ENCODE measurements at places on chromosomes 7 and 10.

DNA sequence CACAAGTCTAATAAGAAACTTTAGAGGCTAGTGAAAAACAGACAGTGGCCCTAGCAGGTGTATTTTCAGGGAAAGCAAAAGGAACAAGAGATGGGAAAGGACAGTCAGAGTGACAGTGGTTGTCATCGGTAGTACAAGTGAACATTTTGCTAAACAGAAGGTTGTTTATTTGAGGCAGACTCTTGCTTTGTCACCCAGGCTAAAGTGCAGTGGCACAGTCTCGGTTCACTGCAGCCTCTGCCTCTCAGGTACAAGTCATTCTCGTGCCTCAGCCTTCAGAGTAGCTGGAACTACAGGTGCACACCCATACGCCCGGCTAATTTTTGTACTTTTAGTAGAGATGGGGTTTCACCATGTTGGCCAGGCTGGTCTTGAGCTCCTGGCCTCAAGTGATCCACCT is 195.8 kb downstream of the RELN start:
- DNase-seq = no peak

GRCh38 chr7:67696878-67697277 is 700.2 kb downstream of the TYW1 start:
- DNase-seq = no peak

DNA sequence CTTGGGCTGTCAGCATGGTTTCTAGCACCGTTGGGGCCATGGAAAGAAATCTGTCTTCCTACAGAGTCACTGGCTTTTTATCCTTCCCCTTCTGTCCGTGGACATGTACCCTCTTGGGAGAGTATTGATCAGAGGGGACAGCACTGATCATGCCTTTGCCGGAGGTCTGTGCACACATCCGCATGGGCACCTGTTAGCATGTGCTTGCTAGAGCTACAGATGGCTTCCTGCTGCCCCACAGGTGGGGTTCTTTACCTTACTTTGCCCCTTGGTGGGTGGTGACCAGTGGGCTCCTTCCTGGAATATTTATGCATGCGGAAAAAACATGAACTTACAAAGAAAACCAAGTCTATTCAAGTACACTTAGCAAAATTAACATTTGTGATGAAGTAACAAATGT is 24.9 kb downstream of the RPS24 start:
- no peak for DNase-seq

DNA sequence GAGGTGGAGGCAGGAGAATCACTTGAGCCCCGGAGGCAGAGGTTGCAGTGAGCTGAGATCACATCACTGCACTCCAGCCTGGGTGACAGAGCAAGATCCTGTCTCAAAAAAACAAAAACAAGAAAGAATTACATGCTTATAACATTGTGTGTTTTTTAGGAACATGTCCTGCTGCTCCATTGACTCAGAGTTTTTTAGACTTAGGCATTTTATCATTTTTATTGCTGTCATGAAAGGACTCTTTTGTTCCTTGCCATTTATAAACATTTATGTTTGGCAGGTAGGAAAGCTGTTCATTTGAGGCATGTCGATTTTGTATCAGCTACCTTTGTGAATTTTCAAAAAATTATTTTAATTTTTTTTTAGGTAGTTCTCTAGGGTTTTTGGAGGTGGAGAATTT is 20.3 kb downstream of the COL26A1 start:
- DNase-seq = no peak

DNA sequence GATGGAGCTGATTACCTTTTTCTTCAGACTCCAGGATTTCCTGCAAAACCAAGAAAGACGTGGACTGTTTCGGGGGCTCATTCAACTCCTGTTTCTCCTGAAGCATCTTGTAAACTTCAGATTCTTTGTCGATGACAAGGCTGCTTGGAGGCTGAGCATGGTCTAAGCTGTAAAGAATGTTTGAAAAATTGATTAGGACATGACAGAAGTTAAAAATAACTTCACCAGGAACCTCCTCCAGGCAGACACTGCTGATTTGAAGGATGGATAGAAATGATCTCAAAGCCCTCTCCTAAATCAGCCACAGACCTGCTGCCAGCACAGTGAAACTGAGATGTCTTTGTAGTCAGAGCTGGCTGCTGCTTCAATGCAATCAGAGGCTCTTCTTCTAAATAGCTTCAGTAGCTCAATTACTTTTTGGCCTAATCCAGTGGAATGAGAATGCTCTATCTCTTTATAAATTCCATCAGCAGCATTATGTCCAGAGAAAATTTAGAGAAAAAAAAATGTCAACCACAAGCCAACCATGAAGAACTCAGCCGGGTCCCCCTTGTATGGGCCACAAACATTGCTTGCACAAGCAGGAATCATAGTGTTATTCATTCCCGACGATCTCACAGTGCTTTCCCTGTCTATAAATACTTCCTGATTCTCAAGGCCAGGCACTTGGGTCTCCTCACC is 43.5 kb downstream of the PDLIM1 start:
- DNase-seq = no peak

GRCh38 chr10:29969255-29970011 is 90.0 kb downstream of the JCAD start:
- no peak for DNase-seq

DNA sequence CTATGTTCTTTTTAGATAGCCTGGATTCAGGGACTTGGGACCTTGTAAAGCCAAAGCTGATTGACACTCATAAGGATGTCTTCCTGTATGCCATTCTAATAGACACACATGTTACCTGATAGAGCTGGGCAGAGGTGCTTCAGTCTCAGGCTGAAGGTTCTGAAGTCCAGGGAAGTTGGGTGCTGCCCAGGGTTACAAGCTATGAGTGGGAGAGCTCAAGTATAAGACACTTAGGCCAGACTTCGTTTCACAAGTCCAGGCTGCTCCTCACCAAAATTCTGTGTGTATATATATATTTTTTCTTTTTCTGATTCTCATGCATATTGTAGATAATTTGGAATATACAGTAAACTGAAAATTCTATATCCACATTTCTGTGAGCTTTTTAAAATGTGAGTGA is 144.2 kb downstream of the HDAC9 start:
- no peak for DNase-seq

DNA sequence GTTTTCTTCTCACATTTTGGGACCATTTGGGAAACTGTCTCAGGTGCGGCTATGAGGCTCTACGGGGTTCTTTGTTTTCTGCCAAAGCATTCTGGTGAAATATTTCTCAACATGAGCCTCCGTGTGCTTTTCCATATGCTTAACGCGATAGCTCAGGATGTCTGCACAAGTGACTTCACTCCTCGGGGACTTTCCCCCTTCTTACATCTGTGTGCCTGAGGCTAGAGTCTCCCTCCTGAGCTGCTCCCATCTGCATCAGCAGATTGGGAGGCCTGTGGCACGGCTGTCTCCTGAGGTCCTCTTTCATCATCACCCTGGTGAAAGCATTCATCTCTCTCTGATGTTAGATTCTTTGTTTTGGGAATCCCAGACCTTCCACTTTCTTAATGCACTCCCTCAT is 1190.9 kb downstream of the TYW1 start:
- DNase-seq = no peak

- DNase-seq = no peak
These were observed 92.3 kb downstream of the MAGI2 start for GRCh38 chr7:79361214-79361613.

DNA sequence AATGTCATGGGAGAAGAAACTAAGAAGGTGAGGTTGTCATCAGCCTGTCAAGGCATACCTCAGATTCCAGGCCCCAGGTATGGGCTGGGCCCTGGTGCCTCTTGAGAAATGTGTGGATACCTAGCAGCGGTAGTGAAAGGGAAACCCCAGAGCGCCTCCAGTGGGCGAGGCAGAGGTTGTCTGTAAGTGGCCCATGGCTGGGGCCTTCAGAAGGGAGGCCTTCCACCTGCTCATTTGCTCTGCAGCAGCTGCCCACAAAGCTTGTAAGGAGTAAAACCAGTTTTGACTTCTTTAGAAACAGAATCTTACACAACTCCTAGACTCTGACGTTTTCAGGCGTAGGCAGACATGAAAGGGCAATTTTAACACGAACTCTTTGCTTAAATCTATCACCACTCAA is 509.9 kb downstream of the PARD3 start:
- no peak for DNase-seq

DNA sequence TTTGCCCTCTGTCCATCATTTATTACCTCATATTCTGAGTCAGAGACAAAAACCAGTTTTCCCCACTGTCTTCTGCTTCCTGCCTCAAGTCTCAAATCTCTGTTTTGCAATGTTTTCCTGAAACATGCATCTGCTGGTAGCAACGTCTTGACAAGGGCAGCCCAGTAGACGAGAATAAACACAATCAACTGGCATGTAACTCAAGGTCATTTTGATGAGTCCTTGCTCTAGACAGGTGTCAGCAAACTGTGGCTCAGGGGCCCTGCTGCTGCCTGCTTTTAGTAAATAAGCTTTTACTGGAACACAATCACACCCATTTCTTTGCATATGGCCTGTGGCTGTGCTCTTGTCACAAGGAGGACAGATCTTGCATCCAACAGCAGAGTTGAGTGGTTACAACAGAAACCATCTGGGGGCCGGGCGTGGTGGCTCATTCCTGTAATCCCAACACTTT is 59.8 kb downstream of the ITIH5 start:
- DNase-seq = no peak

GRCh38 chr10:132953428-132953827 is 11.1 kb upstream of the CFAP46 start:
- DNase-seq = no peak

DNA sequence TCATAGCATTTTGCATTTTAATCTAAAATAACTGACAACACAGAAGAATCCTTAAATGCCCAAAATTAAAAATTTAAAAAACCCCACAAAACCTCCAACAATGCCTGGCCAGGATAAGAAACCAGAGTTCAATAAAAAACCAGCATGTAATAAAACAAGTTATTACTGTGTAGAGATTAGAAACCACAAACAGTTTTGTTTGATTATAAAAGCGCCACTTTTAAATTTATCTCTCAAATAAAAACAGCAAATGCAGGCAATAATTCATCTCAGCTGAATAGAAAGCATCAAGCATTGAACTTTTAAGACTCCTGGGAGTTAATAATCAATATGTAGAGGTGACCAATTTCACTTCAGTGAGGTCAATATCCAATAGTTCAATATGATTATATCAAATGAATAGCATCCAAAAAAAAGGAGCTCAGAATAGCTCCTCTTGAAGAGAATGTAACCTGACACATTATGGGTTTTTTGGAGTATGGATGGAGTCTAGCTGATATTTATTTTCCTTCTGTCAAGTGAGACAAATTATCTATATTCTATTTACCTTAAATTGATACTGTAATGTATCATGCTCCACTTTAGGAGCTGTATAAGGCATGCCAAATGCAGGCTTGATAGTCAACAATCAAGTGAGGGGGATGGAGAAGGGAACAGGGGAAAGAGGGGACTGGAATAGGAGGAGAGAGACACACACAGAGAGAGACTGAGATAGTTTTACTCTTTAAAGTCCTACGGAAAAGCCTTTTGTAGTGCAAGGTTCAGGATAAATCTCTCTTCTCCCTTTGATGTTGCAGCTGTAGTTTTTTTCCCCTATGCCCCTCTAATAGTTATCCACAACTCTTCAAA is 130.9 kb downstream of the RSU1 start:
- no peak for DNase-seq

DNA sequence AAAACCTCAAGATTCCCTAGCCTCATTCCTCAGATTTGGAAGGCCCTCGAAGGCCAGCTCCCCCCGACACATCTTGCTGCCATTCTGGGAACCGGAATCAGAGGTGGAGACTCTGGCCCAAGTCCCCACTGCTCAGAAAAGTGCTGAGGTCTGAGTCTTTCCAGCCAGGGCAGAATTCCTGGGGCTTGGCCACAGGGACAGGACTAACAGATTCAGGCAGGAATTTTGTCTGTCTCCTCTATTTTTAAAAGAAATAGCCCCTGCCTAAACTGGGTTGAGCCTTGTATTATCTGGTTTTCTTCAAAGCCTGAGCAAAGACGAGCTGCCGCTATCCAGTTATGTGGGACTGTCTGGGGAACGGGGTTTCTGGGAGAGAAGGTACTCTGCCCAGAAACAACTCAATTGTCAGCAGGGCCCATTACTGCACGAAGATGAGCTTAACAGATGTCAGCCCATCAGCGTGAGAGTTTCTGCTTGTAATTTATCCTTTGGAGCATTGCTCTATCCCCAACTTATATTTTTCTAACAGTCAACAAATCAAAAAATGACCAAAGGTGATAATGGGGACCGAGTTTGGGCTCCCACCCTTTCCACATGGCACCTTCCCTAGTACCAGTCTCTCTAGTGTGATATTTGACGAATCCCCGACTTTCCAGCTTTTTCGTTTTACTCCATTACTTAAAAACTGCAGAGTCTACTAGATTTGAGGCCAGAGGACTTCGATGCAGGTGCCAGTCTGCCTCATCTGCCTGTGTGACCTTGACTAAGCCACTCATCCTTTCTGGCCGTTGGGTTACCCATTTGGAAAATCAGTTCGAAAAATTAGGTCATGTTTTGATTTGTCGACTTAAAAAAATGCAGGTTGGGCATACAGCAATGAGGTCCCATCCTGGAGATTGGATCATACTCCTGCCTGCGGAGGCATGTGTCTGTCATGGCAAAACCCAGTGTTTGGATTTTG is 110.9 kb downstream of the WDR11 start:
- DNase-seq = no peak

- no peak for DNase-seq
These were observed 184.2 kb downstream of the STK31 start for GRCh38 chr7:23893942-23894891.

DNA sequence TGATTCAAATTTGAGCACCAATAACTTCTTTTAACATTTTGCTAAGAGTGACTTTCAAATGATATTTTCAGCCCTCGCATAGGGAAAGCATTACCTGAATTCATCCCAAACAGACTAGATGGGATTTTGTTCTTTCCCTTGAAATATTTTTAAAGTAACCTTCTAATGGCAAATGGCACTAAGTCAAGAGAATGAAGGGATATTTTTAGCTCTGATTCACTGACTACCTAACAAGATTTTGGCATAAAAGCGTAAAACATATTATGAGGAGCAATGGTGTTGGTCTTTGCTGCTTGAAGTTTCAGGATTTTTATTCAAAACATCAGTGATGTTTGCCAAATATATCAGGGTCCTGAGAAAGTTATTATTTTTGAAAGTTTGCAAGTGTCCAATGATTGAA is 290.3 kb downstream of the CDK14 start:
- DNase-seq = no peak

DNA sequence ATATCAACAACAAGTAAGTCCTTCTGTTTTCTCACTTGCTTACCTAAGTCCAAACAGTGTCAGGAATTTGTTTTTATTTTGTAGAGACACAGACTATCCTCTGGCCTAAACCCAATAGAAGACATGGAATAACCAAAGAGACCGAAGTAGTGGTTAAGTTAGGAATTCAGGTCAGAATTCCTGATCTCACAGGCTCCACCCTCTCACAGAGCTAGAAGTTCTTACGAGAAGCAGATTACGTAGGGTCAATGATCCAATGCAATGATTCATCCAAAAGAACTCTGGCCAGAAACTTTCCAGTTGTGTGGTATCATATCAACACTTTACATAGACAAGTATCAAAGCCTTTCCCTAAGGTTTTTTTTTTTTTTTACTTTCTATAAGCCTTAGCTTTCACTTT is 73.8 kb downstream of the IQUB start:
- no peak for DNase-seq

GRCh38 chr10:77457266-77457665 is 180.3 kb downstream of the KCNMA1 start:
- DNase-seq = no peak

Data from NCI-H1930 (cell line).